ENCODE measurements at places on chromosomes 7 and 10. TPM values are rescaled to one million over a fixed set of nuclear protein-coding genes. Genes with fewer than 3 reads are reported as not detected.
A peak's percentile ranks its signal among the peaks of the same experiment; 100 is the strongest.

DNA sequence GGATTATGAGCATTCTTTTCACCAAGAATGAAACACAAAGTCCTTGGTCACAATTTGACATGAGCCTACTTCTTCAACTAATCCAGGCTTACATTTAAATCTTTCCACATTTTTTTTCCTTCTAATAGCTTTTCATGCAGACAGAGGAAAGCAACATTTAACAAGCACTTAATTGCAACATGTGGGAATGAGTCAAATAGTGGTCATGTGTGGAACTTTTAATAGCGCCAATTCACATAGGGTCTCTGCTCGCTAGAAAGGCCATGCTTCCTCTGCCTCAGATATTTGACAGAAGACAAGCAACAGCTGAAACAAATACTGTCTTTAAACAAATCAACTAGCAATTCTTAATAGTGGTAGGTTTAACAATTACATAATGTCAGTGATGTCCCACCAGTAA, 285.9 kb upstream of the ETV1 start:
- no peak for DNase-seq

GRCh38 chr7:22189230-22189629, 167.7 kb downstream of the RAPGEF5 start:
- DNase-seq = no peak

DNA sequence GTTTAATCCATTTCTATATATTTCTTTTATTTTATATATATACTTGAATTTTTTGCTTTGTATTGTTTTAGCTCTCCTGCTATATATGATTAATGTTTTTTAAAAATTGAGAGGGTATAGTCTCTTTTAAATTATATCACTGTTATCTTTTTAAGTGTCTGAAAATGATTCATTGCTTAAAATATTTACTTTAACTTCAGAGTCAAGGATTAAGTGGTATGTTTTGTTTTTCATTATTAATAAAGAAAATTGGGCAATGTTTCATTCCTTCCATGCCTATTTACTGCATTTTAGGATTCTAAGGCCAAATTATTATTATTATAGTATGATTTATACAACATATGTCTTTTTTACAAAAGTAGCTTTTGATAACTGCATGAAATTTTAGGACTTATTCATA, 67.2 kb upstream of the THSD7A start:
- DNase-seq = no peak

DNA sequence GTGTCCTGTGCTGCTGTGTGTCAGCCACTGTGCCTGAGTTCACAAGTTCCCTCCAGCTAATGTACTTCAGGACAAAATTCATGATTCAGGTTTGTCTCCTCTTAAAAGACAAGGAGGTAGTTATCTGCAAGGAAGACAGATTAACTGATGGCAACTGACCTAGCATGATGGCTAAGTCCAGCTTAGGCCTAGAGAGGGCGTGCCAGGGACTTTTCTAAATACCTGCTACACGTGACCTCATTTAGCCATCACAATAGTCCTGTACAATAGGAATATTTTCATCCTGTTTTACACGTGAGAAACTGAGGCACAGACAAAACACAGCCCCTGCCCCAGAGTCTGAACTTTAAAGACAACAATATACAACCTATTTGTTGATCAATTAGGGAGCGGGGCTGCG, 275.7 kb downstream of the XPNPEP1 start:
- no peak for DNase-seq

GRCh38 chr7:129824291-129825208, 128.2 kb downstream of the UBE2H start:
- DNase-seq = peak; percentile 78

DNA sequence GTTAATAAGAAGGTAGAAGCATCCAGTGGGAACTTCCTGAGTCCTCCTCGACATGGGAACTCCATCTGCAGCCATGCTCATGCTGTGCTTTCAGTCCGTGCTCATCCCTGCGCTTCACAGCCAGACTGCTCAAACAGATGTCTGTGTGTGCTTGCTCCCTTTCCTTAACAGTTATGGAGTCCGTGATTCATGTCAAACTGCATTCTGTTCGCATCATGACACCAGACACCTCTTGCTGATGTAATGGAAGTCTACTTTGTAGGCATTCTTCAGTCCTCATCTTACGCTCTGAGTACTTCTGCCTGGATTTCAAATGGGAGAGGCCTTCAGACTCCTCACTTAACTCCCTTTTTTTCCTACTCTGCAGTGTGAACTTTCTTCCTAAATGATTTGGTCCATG, 304.9 kb downstream of the SUGCT start:
- DNase-seq = no peak

DNA sequence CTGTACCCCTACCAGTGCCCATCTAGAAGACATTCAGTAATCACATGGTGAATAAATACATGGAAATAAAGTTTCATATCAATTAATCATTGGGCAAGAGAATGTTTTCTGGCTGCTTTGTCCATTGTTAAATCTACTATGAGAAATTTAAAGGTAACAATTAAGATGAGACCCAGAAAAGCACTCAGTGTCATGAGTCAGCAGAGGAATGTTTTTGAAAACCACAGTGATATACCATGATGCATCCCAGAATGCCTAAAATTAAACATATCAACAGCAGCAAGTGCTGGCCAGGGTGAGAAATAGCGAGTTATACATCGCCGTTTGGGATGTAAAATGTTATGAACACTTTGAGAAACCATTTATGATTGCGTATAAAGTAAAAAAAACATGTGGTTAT, 825.3 kb upstream of the C7orf33 start:
- DNase-seq = no peak

DNA sequence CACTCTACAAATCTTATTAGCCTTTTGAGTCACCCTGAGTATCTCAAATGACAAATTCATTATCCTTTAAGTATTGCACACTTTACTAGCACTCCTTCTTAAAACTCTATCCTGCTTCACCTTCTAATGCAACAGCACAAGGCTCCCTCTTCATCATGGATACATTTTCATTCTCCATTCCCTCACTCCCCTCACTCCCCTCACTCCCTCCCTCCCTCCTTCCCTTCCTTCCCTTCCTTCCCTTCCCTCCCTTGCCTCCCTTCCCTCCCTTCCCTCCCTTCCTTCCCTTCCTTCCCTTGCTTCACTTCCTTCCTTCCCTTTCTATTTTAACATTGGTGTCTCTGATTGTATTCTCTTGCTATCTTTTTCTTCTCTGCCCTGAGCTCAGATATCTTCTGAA, 130.5 kb downstream of the PCLO start:
- DNase-seq = no peak

DNA sequence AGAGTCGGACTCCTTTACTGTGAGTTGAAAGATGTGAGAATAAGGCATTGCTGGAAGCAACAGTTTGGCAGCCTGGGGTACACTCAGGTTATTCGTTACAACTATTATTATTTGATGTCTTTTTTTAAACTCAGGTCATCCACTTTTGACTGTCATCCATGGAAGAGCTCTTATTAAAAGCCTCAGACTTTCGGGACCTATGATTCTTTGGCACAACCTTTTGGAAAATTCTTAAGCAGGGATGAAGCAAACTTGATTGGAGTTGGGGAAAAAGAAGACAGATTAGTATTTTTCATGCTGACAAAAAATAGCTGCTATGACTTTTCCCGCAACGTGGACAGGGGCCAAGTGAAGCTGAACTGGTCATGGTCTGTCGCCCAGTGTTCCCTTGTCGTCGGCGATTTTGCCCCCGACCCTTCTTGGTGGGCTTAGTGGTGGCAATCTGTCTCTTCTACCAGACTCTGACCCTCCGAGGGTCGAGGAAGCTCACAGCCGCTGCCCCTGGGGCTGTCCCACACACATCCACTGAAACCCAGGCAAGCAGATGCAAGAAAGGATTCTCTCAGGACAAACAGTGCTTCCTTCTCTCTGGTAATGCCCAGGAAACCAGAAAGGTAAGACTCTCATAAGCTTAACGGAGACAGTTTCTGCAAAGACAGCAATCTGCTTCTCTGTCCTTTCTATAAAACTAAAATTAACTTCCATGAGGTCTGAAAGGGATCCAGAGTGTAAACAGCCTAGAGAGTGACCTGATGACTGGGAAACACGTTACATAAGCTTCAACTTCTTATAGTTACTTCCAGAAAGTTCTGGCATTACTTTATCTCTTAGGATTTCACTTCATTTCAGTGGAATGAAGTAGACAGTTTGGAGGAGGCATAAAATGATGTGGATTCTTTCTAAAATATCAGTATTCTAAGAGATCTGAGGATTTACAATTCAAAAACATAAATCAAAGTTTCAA, 1.0 kb downstream of the CPED1 start:
- no peak for DNase-seq

- no peak for DNase-seq
Measured at GRCh38 chr7:82359426-82359825, 84.2 kb downstream of the CACNA2D1 start.

- DNase-seq = no peak
Measured at GRCh38 chr7:28165261-28165660, 15.3 kb downstream of the JAZF1 start.

GRCh38 chr7:104328296-104328969, at the start of gene LHFPL3:
LHFPL3 (plus strand) TSS chr7:104328603.
- no peak for DNase-seq

DNA sequence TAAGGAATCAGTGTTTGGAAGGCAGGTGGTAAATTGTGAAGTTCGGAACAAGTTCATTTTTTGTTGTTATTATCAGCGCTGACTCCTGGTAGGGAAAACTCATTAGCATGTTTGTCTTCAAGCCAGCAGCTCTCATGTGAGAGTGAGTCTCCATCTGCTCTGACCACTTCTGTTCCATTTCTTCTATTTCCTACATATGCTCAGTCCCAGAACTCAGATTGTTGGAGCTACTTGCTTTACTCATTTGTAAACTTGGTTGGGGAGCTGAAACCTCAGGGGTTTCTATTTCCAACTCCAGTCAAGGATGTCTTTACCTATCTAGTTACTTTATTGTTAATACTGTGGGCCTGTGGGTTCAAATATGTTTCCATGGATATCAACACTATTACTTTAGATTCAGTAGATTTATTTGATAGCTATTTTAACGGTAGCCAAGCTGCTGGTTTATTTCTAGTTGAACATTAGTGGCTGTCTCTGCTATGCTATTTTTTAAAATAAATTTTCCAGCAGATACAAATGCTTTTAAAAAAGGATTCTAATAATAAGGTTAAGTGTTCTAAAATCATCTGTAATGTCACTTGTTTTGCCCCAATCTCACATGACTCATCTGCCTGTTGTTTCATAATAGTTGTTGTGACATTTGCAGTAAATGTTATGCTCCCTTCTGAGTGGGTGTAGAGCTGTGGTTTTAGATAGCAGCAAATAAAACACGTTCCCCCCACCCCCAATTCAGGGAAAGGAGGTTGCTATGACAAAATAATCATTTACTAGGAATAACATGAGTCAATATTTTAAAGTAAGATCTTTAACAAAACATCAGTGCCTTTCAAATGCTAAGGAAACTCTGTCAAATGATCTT, 143.3 kb downstream of the HDAC9 start:
- no peak for DNase-seq

- DNase-seq = no peak
Measured at GRCh38 chr10:14008740-14009080, 322.0 kb downstream of the FRMD4A start.

DNA sequence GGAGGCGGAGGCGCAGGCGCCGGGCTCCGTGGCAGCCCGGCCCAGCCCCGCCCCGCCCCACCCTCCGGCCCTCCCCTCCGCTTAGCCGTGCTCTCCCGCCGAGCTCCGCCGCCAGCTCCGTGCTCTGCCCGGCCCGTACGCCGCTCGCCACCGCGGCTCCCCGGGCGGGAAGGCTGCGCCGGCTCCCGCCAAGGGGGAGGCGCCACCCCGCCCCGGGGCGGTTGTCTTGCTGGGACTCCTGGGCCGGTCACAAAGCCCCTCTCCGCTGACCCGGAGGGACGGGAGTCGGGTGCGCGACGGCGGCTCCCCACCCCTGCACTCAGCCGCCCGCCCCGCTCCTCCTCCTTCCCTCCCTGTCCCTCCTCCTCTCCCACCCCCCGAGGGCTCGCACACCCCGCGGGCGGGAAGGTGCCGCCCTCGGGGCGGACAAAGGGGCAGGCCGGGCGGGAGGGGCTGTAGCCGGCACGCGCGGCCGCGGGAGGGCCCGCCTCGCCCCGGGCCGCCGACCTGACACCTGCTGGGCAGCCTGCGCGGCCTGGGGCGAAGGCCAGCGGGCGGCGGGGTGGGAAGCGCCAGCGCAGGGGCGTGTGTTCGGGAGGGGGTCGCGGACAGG, 11.5 kb upstream of the SP8 start:
- no peak for DNase-seq

GRCh38 chr7:87204933-87205332, 14.6 kb downstream of the TMEM243 start:
- DNase-seq = no peak

- no peak for DNase-seq
Measured at GRCh38 chr7:139995017-139995915, 67.5 kb downstream of the PARP12 start.

GJD4 gene
- polyA plus RNA-seq = not detected

SRPK2 gene
- polyA plus RNA-seq = 10.1 TPM

PON3 gene
- 37.8 TPM for polyA plus RNA-seq

IL15RA gene
- polyA plus RNA-seq = 0.85 TPM

CDNF gene
- polyA plus RNA-seq = 0.29 TPM
